Fibroblast of skin of right quadriceps (primary cell): ENCODE measurements at places on chromosomes 5 and 9.

- peak; percentile 72 for DNase-seq
Observed at GRCh38 chr5:75551471-75551870, 39.8 kb downstream of the POLK start.

DNA sequence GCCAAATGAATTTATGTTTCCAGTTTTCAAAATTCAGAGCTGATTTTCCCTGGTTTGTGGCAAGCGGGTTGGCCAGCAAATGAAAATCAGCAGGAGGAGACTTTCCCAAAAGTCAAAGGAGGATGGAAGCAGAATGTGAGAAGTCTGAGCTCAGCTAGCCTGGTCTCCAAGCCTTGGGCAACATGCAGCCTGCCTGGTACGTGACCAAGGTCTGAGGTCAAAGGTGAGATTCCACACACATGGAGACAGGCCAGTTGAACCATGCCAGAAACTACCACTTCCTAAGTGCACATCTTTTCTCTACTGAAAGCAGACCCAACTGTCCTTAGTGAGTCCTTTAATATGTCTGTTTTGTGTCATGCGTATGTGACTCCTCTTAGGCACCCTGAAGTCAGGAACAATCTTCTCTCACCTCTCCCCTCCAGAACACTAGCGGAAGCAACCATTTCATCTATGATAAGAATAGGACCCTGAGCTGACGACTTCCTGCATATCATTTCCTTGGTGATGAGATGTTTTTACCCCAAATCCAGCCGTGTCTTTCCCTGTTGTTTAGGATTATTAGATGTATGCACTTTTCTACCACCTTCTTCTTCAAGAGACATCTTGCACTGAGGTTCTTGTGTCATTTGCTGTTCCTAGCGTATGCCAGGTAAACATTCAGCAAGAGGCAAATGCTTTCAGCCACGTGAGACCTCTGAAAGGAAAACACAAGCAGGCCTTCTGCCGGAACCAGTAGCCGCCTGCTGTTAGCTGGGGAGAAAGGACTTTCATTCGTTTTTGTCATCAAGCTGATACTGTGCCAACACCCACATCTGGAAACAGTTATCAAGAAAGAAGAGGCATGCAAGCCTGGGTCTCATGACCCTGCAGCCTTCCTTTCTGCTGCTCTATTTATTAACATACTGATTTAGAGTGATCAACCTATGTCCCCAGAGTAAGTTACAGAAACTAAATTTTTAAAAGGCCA is 9.7 kb upstream of the TGFBI start:
- peak; percentile 99 for DNase-seq

GRCh38 chr5:43315263-43315662 is 2.1 kb upstream of the HMGCS1 start:
- peak; percentile 29 for DNase-seq

GRCh38 chr5:124034083-124034700 is 522.2 kb downstream of the CSNK1G3 start:
- no peak for DNase-seq

DNA sequence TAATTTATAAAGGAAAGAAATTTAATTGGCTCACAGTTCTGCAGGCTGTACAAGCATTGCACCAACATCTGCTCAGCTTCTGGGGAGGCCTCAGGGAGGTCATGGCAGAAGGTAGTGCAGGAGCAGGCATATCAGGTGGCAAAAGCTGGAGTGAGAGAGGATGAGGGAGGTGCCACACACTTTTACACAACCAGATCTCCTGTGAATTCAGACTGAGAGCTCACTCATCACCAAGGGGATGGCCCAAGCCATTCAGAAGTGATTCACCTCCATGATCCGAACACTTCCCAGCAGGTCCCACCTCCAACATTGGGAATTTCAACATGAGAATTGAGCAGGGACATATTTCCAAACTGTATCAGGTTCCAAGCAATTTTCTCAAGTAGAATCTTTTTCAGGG is 84.7 kb upstream of the BRINP1 start:
- DNase-seq = peak; percentile 31

GRCh38 chr9:95116002-95116807 is 201.3 kb downstream of the FANCC start:
- DNase-seq = no peak

DNA sequence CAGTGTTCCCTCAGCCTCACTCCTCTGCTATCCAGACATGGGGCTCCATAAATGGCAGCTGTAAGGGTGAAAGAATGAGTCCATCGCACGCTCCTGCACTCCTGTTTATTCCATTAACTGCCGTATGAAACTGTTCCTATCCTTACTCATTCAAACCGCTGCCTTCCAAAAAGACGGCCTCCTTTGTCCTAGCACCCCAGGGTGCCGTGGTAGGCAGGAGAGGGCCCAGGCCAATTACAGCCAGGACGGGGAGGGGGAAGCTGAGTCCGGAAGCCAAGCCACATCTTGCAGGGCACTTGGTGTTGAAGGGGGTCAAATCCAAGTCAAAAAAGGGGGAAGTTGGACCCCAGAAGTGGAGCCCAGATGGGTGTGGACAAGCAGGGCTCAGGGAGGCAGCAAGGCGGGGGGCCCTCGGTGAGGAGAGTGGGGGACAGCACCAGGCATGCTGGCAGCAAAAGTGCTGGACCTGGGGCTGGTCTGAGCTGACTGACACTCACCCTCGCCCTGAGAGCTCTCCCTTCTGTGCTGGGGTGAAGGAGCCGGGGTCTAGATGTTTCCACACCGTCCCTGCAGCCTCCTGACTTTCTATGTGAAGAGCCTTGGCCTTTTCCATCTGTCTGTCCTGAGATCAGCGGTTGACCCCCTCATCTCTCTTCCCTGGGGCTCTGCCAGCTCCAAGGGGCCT is 63.3 kb downstream of the COL23A1 start:
- no peak for DNase-seq

- peak; percentile 34 for DNase-seq
Observed at GRCh38 chr9:122158202-122158601, 1.4 kb downstream of the NDUFA8 start.

DNA sequence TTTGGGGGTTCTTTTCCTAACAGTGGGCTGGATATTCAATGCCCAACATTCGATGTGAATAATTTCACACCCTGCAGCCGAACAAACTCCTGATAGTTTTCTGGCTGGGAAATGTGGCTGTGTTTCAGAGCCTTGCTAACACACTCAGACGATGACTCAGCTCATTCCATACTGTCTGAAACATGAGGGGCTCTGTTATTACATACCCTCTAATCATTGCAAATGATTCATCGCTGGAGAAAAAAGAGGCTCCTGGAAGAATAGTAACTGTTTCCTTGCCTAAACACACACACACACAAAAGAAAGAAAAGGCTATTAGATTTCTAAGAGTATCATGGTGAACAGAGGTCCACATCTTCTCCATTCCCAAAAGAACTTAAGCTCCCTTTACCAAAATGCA is 75.8 kb downstream of the OXCT1 start:
- peak; percentile 97 for DNase-seq

DNA sequence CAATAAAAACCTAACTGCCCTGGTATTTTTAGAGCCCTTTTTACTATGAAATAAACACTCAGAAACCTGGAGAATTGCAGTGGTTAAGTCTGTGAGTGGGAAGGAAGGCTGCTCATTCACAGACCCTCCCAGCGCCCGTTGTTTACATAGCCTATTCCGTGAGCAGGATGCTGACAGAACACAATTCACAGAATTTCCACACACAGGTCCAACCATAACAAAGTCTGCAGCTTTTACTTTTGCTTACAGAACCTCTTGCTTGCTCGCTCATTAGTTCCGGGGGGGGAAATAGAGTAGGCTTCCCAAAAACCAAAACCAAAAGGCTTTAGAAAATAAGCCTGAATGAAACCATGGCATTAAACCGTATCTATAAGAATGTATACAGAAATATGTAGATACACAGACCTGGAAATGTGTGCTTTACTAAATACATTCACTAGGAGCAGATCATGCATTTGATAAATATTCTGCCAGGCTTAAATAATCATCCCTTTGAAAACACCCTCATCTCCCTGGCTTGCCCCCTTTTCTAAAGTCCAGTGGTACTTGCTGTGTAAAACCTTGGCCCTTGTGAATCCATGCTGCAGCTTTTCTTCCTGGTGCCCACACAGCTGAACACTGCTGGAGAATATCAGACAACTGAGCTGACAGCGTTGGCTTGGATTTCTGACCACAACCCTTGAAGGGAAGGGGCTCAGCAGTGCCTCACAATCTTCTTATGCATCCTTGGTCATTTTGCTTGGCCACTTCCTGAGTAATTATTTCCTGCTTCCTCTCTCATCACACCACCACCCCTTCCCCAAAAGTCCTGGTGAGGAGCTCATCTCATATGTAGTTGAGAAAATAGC is 128.0 kb downstream of the FANCC start:
- DNase-seq = peak; percentile 43

GRCh38 chr5:169354921-169355320 is 54.0 kb upstream of the SLIT3 start:
- peak; percentile 37 for DNase-seq

- DNase-seq = peak; percentile 83
Observed at GRCh38 chr5:43484106-43484849, 613 bp upstream of the TMEM267 start.

- DNase-seq = no peak
Observed at GRCh38 chr5:143573568-143574170, 170.2 kb upstream of the NR3C1 start.

GRCh38 chr5:87541033-87541432 is 128.3 kb upstream of the CCNH start:
- peak; percentile 19 for DNase-seq
